Stimulated activated CD4-positive, alpha-beta T cell treated with anti-CD3 and anti-CD28 coated beads, Interleukin-15, amount 100 ng/mL, for 48 hours (primary cell): ENCODE measurements at places on chromosomes 1 and 21.

GRCh38 chr1:158283965-158284364 lies 5.8 kb upstream of the CD1C start:
- DNase-seq = no peak

- no peak for DNase-seq
Observed at GRCh38 chr1:77489910-77490309, 192.5 kb downstream of the ZZZ3 start.

- no peak for DNase-seq
Observed at GRCh38 chr1:22639286-22639685, 2.9 kb downstream of the C1QA start.

DNA sequence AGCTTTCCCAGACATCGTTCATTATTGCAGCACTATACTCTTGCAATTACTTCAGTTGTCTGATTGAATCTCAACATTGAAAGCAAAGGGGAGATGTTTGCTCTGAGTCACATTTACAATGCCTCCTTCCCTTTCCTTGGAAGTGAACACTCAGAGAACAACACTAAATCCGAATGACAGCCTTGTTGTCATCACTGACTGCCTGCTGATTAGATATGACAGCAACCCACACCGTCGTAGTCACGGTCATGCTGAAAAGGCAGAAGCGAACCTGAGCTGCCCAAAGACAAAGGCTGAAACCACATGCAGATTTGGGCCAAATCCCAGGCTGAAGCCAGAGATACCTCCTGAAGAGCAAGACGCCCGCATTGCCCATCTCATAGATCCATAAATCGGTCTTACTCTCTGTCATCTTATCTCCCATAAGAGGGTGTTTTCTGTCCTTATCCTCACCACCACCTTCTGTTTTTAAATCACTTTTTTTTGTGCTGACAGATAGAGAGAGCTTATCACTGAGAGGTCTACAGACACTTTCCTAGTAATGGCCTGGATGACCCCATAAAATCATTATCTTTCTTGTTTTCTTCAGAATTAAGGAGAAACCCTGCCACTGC lies 47.5 kb downstream of the TMCO4 start:
- no peak for DNase-seq

DNA sequence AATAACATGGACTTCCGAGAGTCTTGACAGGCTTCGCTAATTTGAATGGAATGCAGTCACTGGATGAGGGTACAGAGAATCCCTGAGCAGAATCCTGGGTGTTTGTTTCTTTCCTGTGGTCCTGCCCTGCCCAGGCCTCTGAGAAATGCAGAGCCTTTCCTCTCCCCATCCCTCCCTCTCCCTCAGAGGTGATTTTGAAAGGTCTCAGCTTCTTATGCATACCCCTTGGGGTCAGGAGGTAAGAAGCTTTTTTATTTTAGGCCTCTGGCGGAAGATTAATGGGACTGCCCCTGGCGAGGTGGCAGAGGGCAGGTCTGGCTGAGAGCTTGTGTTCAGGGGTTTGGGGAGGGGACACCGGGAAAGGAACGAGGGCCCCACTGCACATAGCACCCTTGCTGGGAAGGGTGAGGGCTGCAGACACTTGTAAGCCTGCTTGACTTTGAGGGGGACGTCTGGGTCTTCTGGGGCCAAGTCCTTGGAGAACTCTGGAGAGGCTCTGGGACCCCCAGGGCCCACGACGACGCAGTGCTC lies 116.5 kb upstream of the SLC45A1 start:
- no peak for DNase-seq

DNA sequence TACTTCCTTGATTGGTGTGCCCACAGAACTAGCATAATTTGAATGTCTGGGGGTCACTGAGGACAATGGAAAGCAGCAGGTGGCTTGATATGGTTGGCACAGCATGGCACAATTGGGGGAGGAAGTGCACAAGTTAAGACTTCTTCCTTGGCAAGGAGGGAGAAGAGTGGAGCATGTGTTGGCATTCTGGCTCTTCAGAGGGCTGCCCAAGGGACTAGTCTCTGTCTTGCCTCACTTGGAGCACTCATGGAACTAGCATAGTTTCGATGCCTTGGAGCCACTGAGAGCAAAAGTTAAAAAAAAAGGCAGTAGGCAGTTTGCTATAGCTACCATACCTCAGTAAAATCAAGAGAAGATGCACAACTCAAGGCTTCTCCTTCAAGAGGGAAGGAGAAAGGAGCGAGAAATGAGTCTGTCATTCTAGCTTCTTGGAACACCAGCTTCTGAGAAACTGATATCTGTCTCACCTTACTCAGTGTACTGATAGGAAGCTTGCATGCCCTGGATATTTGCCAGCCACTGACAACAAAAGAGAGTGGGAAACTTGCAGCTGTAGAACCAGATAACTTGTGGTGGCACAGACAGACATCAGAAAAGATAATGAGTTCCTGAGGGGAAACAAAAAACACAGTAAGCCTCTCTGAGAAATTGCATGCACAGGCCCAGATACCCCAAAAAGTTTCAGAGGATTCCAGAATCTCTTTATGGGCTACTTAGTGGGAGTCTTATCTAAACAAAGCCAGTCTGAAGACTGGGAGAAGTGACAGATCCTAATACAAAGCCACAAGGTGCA lies 207.5 kb upstream of the SAMSN1 start:
- DNase-seq = no peak

DNA sequence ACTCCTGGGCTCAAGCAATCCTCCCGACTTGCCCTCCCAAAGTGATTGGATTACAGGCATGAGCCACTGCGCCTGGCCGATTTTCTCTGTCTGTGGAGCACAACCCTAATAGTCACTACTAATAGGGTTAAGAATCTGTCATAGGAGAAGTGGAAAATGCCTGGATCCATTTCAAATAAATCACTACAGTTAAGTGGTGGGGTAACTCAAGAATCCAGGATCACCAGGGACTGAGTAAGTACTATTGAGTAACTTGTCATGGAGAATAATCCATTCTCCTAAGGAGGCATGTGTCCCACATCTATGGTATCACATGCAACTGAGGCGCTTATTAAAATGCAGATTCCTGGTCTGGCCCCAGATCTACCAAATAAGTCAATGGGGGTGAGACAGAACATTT lies 53.2 kb downstream of the OPTC start:
- no peak for DNase-seq

- DNase-seq = no peak
Observed at GRCh38 chr1:9069326-9070100, at the start of gene SLC2A5. TSS of gene SLC2A5 (minus strand) at chr1:9069635. CDS start at chr1:9069536, 99 bp downstream.

GRCh38 chr1:19682257-19682656 lies 17.6 kb downstream of the HTR6 start:
- no peak for DNase-seq

DNA sequence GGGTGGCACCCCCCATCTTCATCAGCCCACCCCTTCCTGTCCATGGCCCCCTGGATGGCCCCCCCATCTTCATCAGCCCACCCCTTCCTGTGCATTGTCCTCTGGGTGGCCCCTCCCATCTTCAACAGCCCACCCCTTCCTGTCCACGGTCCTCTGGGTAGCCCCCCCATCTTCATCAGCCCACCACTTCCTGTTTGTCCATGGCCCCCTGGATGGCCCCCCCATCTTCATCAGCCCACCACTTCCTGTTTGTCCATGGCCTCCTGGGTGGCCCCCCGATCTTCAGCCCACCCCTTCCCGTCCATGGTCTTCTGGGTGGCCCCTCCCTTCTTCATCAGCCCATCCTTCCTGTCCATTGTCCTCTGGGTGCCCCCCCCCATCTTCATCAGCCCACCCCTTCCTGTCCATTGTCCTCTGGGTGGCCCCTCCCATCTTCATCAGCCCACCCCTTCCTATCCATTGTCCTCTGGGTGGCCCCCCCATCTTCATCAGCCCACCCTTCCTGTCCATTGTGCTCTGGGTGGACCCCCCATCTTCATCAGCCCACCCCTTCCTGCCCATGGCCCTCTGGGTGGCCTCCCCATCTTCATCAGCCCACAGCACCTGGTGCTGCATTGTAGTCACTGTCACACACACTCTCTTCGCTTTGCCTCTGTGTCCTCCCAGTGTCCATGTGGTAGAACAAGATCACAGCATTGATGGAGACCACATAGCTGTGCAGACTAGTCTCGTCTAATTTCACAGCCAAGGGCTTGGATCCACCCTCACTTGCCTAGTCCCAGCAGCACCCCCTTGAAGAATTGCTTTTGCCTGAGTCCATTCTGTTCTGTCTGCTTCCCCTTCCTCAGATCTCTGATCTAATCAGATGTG lies 95.9 kb downstream of the PCBP3 start:
- DNase-seq = no peak

- no peak for DNase-seq
Observed at GRCh38 chr1:58621391-58621790, 44.3 kb upstream of the TACSTD2 start.

GRCh38 chr1:54254055-54254454 lies 54.1 kb downstream of the MRPL37 start:
- no peak for DNase-seq

DNA sequence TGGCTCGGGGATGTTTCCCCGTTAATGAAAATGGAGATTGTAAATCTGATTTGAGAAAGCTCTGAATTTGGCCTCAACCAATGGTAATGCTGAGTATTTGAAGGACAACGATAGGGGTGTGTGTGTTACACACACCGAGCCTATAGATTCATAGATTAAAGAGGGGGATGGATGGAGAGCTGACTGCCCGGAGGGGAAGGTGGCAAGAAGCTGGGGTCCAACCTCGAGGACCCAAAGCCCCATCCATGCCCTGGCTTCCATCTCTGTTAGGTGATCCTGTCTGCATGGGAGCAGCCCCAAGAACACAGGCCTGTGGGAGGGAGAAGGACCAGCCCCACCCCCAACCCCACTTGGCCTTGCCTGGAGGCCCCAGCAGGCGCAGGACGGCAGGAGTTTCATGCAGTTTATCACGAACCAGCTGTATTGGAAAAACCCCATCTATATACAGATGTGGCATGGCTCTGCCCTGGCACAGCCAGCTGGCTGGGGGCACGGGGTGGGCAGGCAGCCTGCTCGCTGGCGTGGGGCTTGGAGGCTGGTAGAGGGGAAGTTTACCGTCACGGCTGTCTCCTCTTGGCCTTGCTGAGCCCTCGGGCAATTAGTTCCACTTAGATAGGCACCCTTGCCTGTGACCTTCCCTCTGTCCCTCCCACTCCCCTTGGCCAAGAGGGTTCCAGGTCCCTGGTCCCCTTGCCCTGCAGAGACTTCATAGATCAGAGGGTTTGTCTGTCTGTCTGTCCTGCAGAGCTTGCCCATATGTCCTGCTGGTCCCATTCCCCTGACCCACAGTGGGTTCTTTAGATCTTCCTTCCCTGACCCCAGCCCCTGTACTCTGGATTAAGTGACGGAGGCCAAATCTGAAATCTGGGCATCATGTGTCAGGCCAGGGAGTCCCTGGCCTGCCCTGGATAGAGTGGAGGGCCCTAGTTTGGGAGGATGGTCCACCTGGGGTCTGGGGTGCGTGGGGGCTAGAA lies 3.0 kb downstream of the HSPB7 start:
- DNase-seq = no peak

DNA sequence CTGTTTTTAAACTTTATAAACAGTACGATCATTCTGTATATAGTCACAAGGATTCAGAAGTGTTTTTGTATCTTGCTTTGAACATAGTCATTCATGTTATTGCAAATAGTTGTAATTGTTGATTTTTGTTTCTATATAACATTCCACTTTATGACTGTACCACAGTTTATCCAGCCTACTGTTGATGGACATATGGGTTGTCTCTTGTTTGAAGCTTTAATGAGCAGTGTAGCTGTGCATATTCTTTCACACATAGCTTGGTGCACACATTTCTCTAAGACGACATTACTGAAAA lies 6.1 kb downstream of the CD101 start:
- DNase-seq = no peak

DNA sequence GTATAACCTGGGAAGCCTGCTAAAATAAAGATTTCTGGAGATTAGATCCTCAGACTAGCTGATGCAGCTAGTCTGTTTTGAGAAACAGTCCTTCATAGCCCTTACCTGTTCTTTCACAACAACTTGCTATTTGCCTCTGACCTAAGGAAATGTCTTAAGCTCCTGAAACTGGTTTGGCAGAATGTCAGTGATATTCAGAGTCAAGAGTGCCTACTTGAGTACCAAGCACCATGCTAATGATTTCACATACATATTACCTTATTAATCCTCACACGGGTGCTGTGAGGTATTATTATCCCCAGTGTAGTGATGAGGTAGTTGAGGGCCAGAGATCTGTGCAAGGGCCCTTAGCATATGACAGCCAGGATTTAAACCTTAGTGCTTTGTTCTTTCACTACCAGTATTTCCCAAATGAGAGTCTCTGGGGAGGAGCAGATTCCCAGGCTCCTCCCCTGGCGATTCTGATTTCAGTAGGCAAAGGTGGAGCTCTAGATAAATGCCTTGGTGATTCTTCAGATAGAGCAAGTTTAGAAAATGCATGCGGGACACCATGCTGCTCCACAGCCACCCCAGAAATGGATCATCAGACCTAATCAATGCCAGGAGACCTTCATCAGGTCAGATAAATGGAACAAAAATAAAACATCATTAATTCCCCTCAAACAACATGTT lies 47.4 kb upstream of the WNT2B start:
- DNase-seq = no peak

- no peak for DNase-seq
Observed at GRCh38 chr1:63041660-63042059, 257.7 kb downstream of the ATG4C start.
